Natural killer cell treated with Interleukin-12 subunit alpha and Interleukin-12 subunit beta and Interleukin-15 and Interleukin-18, amount 100 ng/mL, for 72 hours (primary cell): ENCODE measurements at places on chromosomes 12 and 14. TPM values are rescaled to one million over a fixed set of nuclear protein-coding genes. Genes with fewer than 3 reads are reported as not detected.

Gene MYBPC1
- total RNA-seq: not detected

DNA sequence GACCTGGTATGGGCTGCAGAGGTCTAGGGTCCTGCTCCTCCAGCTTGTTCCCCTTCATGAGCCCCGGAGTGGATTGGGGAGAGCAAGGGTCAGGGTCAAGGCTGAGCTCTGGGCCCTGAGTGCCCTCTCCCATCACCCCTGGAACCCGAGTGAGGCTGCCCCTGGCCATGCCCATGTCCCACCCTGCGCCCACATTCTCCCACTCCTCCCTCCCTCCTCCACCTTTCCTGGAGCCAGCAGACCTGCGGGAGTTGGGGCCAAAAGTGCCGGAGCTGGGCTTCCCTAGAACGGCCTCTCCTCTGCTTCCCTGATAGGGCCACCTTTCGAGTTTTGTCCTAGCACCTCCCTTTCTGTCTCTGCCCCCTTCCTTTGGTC lies 590 bp downstream of the SCNN1A start:
- no peaks in the 10 kb centered on the region for H3K27me3 ChIP-seq

DNA sequence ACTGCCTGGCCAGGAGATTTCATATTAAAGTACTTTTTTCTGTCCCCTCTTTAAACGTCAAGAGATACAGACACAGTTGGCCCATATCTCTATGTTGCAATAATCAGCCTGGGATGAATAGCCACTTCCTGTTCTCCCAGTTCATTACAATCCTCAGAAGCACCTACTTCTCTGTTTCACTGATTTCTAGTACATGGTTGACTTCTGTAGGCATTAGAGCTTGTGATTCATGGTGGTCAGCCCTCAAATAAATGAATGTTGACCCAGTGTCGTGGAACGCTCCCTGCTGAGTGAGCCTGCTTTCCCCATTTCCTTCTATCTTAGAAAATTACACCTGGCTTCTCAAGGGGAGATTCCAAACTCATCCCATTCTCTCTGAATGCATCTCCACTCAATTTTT lies 416.7 kb downstream of the PDZRN4 start:
- no peak overlapping the region for H3K27ac ChIP-seq
- DNase-seq: no peak
- no peaks in the 10 kb centered on the region for H3K27me3 ChIP-seq

- H3K4me3 ChIP-seq: no peak overlapping the region
- H3K27ac ChIP-seq: no peak overlapping the region
- H3K36me3 ChIP-seq: no peaks in the 10 kb centered on the region
- no peak for DNase-seq
These were observed 496.1 kb downstream of the BCL11B start for GRCh38 chr14:98775892-98776291.

GRCh38 chr14:90381011-90381786 lies 15.6 kb upstream of the CALM1 start:
- H3K4me3 ChIP-seq: no peak overlapping the region
- no peaks in the 10 kb centered on the region for H3K27me3 ChIP-seq
- DNase-seq: no peak
- peaks cover 10% of the 10 kb centered on the region for H3K4me1 ChIP-seq
- H3K27ac ChIP-seq: no peak overlapping the region

DNA sequence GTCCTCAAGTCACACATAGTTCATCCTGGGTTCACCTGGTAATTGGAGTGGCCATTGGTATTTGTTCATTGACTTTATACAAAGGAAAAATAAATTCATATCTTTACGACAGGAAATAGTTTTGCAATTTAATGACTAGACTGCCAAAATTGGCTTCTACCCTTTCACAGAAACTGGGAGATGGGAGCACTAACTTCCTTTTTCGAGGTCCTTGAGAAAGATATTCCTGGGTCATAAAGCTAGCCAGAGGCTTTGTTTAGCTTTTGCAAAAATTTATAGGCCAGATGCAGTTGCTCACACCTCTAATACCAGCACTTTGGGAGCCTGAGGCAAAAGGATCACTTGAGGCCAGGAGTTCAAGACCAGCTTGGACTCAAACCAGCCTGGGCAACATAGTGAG lies 10.2 kb upstream of the OR11G2 start:
- no peak overlapping the region for H3K4me3 ChIP-seq
- H3K27me3 ChIP-seq: peaks cover 17% of the 10 kb centered on the region
- H3K36me3 ChIP-seq: no peaks in the 10 kb centered on the region

Gene INF2
- 44.9 TPM for total RNA-seq

GRCh38 chr14:94752591-94753436 lies 17.1 kb downstream of the GSC start:
- no peaks in the 10 kb centered on the region for H3K4me1 ChIP-seq
- H3K36me3 ChIP-seq: no peaks in the 10 kb centered on the region
- no peak overlapping the region for H3K4me3 ChIP-seq
- H3K27me3 ChIP-seq: no peaks in the 10 kb centered on the region

DNA sequence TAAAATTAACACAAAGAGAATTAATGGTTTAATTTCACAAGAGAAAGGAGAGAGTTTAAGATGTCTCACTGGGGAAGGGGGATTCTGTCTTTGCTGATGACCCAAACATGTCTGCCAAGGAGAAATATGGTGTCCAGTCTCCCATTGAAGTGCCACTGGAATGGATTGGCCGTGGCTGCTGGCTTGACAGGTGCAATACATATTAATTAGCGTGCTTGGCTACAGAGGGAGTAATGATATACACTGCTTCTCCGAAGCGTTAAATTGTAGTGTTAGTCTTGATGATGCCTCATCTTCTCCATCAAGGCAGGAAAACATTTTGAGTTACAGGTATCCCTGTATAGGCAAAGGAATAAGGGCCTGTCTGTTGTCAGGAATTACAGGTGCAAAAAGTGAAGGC lies 393.4 kb upstream of the TMPO start:
- H3K36me3 ChIP-seq: no peaks in the 10 kb centered on the region
- no peak overlapping the region for H3K27ac ChIP-seq
- DNase-seq: no peak
- peaks cover 6% of the 10 kb centered on the region for H3K4me1 ChIP-seq

DNA sequence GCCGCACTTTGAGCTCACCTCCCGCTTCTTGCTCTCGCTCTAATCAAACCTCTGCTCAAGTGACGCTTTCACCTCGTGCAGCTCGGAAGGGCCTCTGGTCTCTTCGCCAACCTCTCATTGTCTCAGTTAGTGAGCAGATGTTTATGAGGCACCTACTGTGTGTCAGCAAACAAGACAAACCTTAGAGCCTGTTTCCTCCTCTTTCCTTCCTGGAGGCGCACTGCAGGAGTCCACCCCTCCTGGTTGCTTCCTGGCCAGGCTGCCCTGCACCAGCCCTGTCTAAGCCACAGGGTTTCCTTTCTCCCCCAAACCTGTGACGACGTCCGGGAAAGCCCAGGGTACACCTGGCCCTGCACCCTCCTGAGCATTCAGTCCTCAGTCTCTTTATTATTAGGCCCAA lies 84.2 kb downstream of the PHETA1 start:
- H3K27ac ChIP-seq: no peak overlapping the region
- DNase-seq: no peak
- H3K36me3 ChIP-seq: no peaks in the 10 kb centered on the region

Gene CDC42BPB
- 2.2 TPM for total RNA-seq

DNA sequence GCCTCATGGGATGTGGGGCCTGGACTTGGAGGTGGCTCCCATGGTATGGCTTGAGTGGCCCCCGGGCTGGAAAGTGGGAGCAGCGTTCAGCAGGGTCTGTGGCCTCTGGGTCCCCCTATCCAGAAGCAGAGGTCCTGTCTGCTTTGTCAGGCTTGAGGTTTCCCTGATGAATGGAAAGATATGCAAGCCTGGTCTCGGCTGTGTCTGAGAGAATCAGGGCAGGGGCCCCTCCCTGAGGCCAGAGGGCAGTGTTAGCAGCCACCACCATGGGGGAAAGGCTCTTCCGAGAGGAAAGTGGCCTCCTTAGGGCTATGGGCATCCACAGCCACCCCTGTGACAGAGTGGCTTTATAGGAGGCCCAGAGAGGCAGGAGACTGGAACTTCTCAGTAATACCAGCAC lies 128.2 kb downstream of the VRK1 start:
- H3K27ac ChIP-seq: no peak overlapping the region
- DNase-seq: no peak
- H3K27me3 ChIP-seq: no peaks in the 10 kb centered on the region
- H3K4me1 ChIP-seq: no peaks in the 10 kb centered on the region
- no peak overlapping the region for H3K4me3 ChIP-seq

Gene ACACB
- total RNA-seq: 11.1 TPM

Gene MYF6
- not detected for total RNA-seq

Gene DAD1
- total RNA-seq: 221 TPM

Gene KLRD1
- total RNA-seq: 58.2 TPM
